Epithelial cell of esophagus (primary cell): ENCODE measurements at places on chromosomes 1 and 21.
A peak's percentile ranks its signal among the peaks of the same experiment; 100 is the strongest.

- no peak for DNase-seq
Measured at GRCh38 chr1:40633931-40634376, 31.5 kb downstream of the RIMS3 start.

GRCh38 chr1:119358636-119359035 is 9.9 kb upstream of the HAO2 start:
- peak; percentile 97 for DNase-seq

- DNase-seq, result peak; percentile 90
Measured at GRCh38 chr21:16124378-16125138, 394.8 kb downstream of the USP25 start.

GRCh38 chr1:96020378-96020777 is 701.2 kb upstream of the PTBP2 start:
- no peak for DNase-seq

DNA sequence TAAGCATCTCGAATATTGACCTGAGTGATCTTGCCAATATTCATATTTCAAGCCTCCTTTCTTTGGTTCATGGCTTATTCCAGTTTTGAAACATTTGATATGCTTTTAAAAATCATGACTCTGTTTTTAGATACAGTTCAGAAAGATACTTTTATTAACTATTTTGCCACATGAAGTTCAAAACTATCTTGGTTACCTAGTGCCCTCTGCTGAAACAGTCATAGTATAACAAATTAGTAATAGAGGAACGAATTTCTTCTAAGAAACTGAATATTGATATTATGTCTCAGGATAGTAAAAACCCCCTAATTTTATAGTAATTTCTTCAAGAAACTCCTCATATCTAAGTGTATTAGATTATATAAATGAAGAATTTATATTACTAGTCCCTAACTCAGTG is 52.6 kb upstream of the RC3H1 start:
- peak; percentile 26 for DNase-seq
